ENCODE measurements at places on chromosomes 6 and 20.

GRCh38 chr20:48754292-48754691 lies 73.5 kb downstream of the PREX1 start:
- DNase-seq, result no peak

- no peak for DNase-seq
Observed at GRCh38 chr6:166663568-166663967, 36.5 kb upstream of the RPS6KA2 start.

DNA sequence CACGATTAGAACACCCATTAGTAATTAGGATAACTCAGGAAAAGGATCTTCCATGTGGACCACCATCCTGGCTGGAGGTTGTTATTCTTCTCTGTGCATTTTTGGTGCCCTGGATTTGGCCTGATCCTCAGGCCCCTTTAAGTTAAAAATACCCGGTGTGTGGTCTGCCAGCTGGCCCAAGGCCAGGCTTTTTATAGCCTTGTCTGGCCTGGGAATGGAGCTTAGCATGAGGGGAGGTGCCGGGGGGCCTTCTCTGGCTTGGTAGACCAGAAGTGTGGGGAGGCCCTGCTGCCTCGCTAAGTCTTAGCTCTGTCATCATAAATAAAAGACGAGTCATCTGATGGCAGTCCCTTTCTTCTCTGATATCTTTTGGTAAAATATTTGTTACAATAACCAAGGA lies 71.4 kb downstream of the ARID1B start:
- no peak for DNase-seq

DNA sequence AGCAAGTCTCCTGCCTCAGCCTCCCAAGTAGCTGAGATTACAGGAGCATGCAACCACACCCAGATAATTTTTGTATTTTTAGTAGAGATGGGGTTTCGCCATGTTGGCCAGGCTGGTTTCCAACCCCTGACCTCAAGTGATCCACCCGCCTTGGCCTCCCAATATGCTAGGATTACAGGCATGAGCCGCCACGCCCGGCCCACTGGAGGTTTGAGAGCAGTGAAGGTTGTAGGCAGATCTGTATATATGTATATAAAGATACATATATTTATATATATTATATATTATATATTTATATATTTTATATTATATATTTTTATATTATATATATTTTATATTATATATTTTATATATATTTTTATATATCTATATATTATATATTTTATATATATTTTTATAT lies 38.2 kb upstream of the TTPAL start:
- no peak for DNase-seq

DNA sequence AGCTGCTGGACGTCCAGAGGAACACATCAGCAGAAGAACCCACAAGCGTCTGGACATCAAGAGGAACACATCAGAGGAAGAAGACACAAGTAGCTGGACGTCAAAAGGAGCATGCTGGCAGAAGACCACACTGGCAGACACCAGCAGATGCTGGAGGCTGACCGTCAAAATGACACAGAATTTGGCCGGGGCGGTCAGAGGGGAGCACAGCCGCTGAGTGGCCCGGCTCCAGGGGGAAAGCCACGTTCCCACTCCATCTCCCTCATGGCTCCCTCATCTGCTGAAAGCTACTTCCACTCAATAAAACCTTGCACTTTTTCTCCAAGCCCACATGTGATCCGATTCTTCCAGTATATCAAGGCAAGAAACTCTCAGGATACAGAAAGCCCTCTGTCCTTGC lies 283.6 kb downstream of the PTPRT start:
- no peak for DNase-seq

DNA sequence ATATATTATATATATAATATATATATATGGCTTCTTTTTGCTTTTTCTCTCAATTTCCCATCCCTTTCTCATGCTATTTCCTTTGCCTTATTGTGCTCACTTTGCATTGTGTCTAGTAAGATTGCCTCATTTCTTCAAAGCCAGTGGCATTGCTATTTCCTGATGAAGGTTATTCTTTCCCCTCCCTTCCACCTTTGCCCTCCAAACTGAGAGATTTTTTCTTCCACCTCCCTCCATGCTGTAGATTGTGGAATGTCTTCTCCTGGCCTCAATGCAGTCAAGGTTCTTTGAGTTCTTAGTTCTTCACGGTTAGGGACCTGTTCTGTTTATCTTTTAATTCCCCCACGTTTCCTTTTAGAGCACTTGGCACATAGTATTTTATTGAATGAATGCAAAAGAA lies 17.2 kb downstream of the SH3BGRL2 start:
- no peak for DNase-seq

DNA sequence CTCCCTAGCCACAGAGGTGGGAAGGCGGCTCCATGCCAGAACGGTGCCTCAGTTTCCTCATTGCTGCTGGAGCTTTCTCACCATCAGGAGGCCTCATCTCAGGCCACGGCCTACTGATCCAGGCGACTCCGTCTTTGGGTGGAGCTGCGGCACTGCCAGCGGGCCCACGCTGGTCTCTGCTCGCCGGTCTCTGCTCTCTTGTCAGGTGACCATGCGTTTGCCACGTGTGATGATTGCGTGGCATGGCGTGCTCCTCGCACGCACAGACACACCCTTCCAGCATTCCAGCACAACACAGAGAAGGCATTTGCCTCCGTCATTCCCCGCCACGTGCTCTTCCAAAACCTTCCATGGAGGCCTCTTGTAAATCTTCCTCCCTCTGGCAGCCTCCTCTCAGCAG lies 271.1 kb downstream of the CDH4 start:
- no peak for DNase-seq

GRCh38 chr20:1391640-1392442 lies 1.0 kb downstream of the FKBP1A start:
- DNase-seq, result no peak

GRCh38 chr6:78487401-78487800 lies 379.9 kb upstream of the IRAK1BP1 start:
- DNase-seq, result no peak

Data from mucosa of descending colon (tissue), 3 donors.